ENCODE measurements at places on chromosomes 11 and 22.

DNA sequence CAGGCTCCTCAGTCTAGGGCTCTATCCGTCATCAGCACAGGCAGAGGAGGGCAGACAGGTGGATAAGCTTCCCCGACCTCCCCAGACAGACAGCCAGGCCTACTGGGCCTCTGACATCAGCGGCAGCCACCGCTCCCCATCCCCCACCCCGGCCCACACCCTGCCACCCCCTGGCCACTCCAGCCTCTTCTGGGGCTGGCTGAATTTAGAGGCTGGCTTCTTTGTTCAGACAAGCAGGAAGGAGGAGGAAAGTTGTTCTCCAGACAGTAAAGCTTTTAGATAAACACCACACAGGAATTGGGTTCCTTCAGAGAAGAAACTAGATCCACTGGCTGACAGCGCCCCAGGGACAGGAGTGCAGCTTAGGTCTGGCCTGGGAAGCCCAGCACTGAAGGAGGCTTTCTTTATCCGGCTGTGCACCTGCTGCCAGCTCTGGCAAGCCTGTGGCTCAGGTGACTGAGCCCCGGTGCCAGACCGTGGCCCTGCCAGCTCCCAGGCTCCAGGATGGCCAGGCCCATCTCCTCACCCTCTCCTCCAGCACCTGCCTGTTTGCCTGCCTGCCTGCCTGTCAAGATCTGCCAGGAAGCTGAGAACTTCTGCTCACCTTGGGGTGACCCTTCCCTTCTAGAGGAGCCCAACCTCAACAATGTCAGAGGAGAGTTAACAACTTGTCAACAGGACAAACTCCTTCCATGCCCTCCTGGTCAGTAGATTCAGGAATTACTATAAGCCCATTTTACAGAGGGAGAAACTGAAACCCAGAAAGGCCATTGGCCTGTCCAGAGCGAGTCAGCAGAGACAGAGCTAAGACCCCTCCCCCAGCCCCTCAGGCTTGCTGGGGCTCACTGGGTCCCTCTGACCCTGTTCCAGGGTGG is 44.0 kb upstream of the KLHL35 start:
- peak; percentile 66 for DNase-seq

DNA sequence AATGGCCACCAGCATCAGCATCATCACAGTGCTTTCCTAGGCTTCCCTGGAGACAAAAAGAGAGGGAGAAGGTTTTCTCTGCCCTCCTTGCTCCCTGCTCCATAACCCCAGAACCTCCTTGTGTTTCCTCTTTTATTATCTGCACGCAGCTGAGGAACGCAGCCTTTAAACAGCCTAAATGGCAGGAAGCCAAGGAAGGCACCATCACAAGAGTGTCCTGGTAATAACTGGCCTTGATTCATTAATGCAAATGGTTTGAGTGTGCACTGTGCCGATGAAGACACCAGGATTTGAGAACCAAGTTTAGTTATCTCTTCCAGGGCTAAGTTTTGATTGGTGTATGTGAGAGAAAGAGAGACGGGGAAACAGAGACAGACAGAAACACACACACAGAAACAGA is 29.4 kb upstream of the DRD2 start:
- DNase-seq, result no peak

- no peak for DNase-seq
Observed at GRCh38 chr22:39724857-39725256, 154.3 kb downstream of the CACNA1I start.

DNA sequence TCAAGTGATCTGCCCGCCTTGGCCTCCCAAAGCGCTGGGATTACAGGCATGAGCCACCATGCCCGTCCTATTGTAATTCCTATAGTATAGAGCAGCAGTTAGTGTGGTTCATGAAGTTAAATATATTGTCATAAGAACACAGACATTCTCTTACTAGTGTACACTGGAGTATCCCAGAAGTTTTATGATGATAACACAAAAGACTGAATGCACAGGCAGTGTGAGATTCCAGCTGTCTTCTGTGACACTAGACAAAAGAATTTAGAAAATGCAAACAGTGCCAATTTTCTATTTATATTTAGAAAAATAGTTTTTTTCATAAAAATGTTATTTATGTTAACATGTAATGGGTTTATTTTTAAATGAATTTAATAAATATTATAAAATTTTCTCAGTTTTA is 39.4 kb upstream of the RBX1 start:
- DNase-seq, result no peak

DNA sequence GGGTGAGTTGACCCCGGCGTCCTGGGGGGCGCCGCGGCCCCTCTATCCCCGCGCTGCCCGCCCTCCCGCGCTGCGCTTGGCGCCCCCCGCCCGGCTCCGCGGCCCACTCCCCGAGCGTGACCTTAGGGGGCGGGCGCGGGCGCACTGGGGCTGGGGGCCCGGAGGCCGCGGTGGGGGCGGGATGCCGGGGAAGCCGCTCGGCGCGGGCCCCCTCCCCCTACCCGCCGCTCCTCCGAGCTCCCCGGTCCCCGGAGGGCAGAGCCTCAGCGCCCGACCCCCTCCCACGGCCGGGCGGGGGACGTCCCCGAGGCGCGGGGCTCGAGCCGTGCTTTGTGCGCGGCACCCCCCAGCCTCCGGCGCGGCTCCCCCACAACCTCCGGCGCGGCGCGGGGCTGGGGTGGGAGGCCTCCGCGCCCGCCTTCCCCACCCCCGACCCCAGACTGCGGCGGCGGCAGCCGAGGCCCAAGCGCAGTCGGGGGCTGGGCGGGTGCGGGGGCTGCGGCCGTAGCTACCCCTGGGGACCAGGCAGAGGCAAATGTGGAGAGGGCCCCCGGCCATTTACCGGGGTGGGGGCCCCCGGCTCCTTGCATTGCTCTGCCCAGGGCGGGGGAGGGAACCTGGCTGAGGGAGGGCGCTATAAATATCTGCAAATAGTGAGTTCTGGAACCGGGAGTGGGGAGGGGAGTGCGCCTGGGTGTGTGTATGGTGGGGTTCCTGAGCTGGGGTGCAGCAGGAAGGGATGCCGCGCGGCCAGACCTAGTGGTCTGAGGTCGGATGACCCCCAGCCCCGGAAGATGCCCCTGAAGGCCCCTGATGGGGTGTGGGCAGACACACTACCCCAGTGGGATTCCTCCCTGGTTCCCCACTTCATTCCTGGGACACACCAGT is 988 bp downstream of the MGAT3 start:
- DNase-seq, result no peak

- DNase-seq, result no peak
Observed at GRCh38 chr11:65872586-65873317, at the start of gene EFEMP2. Gene EFEMP2 (minus strand): TSS chr11:65872800. CDS start chr11:65872354, 446 bp downstream.

- no peak for DNase-seq
Observed at GRCh38 chr11:87879118-87879517, 296.1 kb downstream of the RAB38 start.

DNA sequence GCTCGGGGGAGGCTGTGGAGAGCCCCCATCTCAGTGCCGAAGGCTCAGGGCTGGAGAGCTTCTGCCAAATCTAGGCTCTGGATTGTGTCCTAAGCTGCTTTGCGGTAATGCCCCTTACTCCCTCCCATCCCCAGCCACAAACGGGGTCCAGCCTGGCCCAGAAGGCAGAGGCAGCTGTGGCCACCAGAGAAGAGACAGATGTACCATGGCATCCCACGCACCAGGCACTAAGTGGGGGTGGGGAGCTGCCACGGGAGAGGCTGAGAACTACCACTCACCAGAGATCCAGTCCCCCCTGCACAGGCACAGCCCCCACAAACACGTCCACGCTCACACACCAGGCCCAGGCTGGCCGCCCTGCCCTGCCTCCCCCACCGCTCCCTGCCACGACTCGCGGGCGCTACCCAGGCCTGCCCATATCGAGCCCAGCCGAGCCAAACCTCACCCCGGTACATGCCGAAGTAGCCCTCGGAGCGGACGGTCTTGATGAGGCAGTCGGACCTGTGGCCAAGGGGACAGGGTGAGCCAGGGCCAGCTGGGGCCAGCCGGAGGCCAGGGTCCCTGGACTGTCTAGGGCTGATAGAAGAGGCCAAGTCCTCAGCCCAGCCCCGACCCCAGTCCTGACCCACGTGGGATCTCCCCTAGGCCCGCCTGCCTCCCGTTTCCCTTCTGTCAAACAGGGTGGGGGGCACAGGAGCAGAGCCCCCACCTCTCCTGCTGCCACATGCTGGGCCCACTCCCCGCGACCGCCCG is 3.9 kb downstream of the SLC25A22 start:
- no peak for DNase-seq

GRCh38 chr11:12382451-12382850 is 5.1 kb downstream of the PARVA start:
- DNase-seq, result no peak

Measured in NCI-H2107 (cell line).